Ovary (tissue), 10 donors: ENCODE measurements at places on chromosomes 12 and 14. TPM values are rescaled to one million over a fixed set of nuclear protein-coding genes. Genes with fewer than 3 reads are reported as not detected.
A peak's percentile ranks its signal among the peaks of the same experiment; 100 is the strongest.

- peaks cover 1% of the 10 kb centered on the region for H3K4me1 ChIP-seq
- H3K27me3 ChIP-seq: no peaks in the 10 kb centered on the region
- H3K4me3 ChIP-seq: no peak overlapping the region
- no peak overlapping the region for H3K27ac ChIP-seq
- DNase-seq: no peak
- H3K36me3 ChIP-seq: no peaks in the 10 kb centered on the region
These were observed 918 bp upstream of the INHBE start for GRCh38 chr12:57454213-57454565.

- no peaks in the 10 kb centered on the region for H3K27me3 ChIP-seq
- no peak overlapping the region for H3K27ac ChIP-seq
- no peak overlapping the region for H3K4me3 ChIP-seq
These were observed 44.7 kb downstream of the FERMT2 start for GRCh38 chr14:52906141-52906601.

- H3K27ac ChIP-seq: no peak overlapping the region
- H3K27me3 ChIP-seq: no peaks in the 10 kb centered on the region
- H3K4me3 ChIP-seq: no peak overlapping the region
- H3K36me3 ChIP-seq: no peaks in the 10 kb centered on the region
These were observed 110.1 kb upstream of the FAR2 start for GRCh38 chr12:29039013-29039412.

DNA sequence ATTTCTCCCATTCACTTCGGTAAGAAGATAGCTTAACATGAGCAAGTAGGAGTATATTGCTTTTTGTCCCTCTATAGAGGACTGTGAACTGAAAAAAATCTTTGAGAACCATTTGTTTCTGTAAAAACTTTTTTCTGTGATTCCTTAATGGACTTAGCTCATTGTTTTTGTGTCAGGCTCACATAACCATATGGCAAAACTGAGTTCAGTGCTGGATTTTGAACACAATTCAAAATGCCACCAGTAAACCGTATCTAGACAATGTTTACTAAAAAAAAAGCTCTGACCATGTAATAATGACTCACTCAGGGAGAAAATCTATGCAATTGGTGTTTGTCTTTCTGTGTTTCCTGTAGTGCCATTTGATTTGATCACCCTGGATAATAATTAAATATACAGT is 5.2 kb downstream of the TRHDE start:
- no peak for DNase-seq
- H3K27ac ChIP-seq: no peak overlapping the region
- no peaks in the 10 kb centered on the region for H3K36me3 ChIP-seq
- no peak overlapping the region for H3K4me3 ChIP-seq
- H3K4me1 ChIP-seq: peaks cover 4% of the 10 kb centered on the region
- no peaks in the 10 kb centered on the region for H3K27me3 ChIP-seq

- no peak for DNase-seq
- no peaks in the 10 kb centered on the region for H3K4me1 ChIP-seq
- no peak overlapping the region for H3K27ac ChIP-seq
- H3K4me3 ChIP-seq: no peak overlapping the region
These were observed 319.7 kb downstream of the SNAPC1 start for GRCh38 chr14:62081951-62082350.

DNA sequence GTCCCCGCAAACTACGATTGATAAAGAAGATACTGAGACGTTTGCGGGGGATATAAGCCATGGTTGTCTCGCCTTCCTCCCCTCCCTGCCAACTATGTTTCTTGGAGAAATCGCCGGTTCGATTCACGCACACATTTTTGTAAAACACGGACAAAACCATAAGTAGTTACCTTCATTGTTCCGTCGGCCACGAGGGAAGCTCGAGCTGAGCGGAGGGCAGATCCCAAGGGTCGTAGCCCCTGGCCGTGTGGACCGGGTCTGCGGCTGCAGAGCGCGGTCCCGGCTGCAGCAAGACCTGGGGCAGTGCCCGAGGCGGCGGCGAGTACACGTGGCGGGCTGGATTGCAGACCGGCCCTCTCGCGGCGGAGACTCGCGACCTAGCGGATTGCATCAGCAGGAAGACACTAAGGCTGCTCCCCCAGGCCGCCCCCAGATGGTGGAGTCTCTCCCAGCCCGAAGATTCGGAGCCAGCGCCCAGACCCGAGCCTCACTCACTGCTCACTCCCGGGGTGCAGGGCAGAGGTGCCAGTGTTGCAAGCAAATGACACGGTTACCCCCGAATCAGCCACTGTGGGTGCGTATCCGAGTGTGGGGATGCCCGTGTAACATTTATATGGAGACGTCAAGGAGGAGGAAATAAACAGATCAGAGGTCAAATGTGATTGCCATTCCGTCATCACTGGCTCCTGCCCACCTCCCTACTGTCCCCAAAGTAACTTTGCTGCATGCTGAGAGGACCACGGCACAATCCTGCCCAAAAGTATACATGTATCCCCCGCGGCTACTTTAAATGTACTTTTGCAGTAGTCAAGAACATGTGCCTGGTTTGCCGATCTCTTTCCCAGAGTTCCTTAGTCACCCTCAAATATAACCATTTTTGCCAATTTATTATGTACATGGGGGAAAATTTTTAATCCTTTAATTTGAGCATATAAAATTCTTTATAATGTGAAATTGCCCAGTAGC is at the start of gene BCAT1:
Gene BCAT1, minus strand, starts transcription at position 345 of the 966 bp plus-strand sequence. Its CDS starts 169 bp downstream, at position 176.
- H3K27ac ChIP-seq: no peak within 1 kb of the TSS
- peak within 1 kb of the TSS; percentile 54 for H3K4me3 ChIP-seq
- peaks cover 5% of the 10 kb centered on the region for H3K4me1 ChIP-seq
- no peaks in the 10 kb centered on the region for H3K36me3 ChIP-seq
- H3K27me3 ChIP-seq: no peaks in the 10 kb centered on the region

DNA sequence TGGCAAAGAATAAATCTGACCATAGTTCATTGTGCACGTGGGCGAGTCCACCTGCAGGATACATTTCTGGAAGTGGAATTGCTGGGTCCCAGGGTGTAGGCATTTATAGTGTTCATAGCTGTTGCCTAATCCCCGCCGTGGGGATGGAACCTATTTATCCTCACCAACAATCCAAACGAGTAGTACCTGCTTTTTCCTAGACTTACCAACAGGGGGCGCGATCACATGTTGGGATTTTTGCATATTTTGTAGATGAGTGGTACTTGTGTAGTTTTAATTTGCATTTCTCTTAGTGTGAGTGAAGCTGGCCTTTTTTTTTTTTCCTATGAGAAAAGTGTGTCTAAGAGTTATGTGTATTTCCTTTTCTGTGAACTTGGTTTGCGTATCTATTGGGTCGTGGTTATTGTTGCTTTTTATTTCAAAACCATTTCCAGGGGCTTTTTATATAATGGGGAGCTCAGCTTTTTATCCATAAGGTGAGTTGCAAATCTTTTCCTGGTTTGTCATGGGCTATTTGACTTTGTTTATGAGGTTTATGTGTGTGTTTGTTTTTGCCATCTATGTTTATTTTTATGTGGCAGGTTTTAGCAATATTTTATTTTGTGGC is 67.2 kb downstream of the CCDC92 start:
- H3K27me3 ChIP-seq: no peaks in the 10 kb centered on the region
- no peaks in the 10 kb centered on the region for H3K4me1 ChIP-seq
- peak; percentile 56 for DNase-seq
- H3K4me3 ChIP-seq: no peak overlapping the region

DNA sequence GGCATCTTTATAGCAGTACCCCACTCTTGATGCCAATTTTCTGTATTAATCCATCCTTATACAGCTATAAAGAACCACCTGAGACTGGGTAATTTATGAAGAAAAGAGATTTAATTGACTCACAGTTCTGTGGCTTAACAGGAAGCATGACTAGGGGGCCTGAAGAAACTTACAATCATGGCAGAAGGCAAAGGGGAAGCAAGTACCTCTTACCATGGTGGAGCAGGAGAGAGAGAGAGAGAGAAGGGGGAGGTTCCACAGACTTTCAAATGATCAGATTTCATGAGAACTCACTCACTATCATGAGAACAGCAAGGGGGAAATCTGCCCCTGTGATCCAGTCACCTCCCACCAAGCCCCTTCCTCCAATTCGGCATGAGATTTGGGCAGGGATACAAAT is 84.4 kb downstream of the SLC24A4 start:
- no peaks in the 10 kb centered on the region for H3K27me3 ChIP-seq
- H3K36me3 ChIP-seq: no peaks in the 10 kb centered on the region
- H3K4me1 ChIP-seq: no peaks in the 10 kb centered on the region
- H3K4me3 ChIP-seq: no peak overlapping the region
- no peak for DNase-seq
- H3K27ac ChIP-seq: no peak overlapping the region

DNA sequence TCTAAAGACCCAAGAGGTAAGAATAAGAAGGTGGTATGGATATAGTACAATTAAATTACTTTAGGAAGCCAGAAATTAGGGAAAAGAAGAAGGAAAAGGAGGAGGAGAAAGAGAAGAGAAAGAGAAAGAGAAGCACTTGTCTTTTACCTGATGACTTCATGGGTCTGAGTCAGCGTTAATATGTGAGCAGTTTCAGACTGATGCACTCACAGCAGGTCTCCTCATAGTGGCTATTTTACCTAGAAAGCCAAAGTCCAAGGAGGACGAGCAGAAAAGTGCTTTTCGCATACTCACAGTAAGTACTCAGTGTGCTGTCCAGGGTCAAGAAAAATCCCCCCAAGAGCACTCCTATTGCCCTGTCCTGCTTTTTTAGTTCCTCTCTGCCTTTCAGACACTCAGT is 222.1 kb downstream of the C12orf42 start:
- H3K27ac ChIP-seq: no peak overlapping the region
- no peaks in the 10 kb centered on the region for H3K27me3 ChIP-seq
- H3K4me3 ChIP-seq: no peak overlapping the region
- no peaks in the 10 kb centered on the region for H3K4me1 ChIP-seq
- no peak for DNase-seq
- no peaks in the 10 kb centered on the region for H3K36me3 ChIP-seq

DNA sequence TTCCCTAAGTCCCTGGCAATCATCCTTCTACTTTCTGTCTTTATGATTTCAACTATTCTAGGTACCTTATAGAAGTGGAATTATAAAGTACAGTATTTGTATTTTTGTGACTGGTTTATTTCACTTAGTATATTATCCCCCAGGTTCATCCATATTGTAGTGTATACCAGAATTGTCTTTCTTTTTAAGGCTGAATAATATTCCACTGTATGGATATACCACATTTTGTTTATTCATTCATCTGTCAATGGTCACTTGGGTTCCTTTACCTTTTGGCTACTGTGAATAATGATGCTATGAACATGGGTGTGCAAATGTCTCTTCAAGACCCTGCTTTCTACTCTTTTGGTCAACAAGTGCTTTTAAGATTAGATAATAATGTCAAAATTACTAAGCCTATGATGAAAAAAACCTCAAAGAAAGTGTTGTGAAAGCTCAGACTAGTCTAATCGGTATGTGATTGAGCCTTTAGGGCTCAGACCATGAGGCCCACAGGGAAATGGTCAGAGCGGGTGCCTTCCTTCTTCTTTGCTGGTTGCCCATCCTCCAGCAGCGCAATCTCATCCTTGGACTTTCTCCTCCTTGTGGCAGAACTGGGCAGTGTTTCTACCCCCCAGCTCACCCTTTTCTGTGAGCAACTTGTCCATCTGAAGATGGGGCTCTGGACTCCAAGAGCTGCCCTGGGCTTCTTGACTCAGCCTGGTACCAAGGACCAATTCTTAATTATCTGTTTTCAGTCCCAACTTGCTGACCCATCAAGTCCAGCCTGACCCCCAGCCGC is 105.4 kb downstream of the TTC8 start:
- DNase-seq: no peak
- no peaks in the 10 kb centered on the region for H3K27me3 ChIP-seq
- no peaks in the 10 kb centered on the region for H3K36me3 ChIP-seq
- no peak overlapping the region for H3K27ac ChIP-seq
- no peak overlapping the region for H3K4me3 ChIP-seq

GRCh38 chr12:68454892-68455291 is 122.7 kb upstream of the MDM1 start:
- peaks cover 8% of the 10 kb centered on the region for H3K4me1 ChIP-seq
- no peak overlapping the region for H3K4me3 ChIP-seq
- DNase-seq: no peak
- no peak overlapping the region for H3K27ac ChIP-seq

CATSPERB gene
- not detected for total RNA-seq

TTLL5 gene
- 23.2 TPM for total RNA-seq

ARMH4 gene
- 18.1 TPM for total RNA-seq
